Tibial artery (tissue), 4 donors: ENCODE measurements at places on chromosomes 5 and 9.

GRCh38 chr9:93491593-93492232 lies 38.3 kb upstream of the FAM120AOS start:
- DNase-seq = no peak

DNA sequence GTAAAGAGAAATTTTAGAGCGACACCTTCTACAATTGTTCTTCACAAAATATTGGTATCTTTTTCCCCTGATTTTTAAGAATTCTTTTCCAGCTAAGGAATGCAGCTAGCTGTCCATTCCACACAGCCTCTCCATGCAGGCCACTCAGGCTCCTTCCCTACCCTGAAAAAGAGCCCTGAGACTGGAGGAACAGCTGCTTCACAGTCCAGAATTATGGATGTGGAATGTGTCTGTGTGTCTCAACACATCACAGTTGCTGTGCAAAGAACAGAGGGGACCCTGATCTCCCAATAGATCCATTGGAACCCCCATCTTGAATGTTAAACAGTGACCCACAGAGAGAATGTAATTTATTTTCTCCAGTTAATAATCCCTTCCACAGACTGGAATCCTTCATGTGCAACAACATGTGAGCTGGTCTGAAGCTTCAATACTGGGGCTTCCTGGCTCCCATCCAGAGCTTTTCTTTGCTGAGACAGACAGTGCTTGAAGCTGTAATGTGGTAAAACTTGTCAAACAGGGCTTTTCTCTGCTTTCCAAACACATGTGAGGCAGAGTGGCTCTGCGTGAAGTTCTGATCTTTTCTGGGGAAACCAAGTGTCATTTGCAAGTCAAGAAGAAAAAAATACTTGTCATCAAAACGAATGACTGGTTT lies 53.3 kb upstream of the SMC5 start:
- DNase-seq = no peak

- DNase-seq = no peak
These were observed 535.8 kb downstream of the CYLC2 start for GRCh38 chr9:103530934-103531333.

DNA sequence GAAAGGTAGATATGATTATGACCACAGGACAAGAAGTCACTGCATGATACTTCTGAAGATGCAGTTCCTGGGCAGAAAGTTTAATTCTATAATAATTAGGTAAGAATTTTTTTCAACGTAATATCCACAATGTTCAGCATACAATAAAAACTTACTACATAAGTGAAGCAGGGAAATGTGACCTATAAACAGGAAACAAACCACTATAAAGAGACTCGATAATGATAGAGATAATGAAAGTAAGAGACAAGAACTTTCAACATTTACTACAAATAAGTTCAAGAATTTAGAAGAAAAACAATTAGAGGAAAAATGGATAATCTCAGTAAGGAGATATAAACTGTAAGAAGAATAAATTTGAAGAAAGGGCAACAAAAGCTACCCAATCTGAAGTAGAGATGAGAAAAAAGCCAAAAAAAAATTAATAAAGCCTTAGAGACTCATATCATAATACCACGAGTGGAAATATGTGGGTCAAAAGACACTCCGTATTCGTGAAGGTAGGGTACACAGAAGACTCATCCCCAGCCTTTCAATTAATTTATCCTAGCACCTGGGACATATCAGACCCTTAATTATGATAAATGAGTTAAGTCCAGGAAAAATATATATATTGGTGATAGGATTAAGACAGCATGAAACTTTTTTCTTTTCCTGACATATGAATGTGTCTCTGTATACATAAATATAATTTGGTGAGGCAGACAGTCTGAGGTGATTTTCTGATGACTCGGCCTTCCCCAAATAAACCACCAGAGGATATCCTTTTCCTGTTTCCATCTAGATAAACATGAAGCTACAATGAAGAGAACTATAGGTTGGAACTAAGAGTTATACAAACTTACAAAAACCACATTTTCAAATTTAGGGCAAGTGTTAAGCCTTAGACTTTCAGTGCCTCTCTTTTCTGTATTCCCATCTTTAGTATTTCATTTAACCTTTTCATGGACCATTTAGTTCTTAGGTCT lies 120.4 kb downstream of the RAPGEF6 start:
- no peak for DNase-seq

- DNase-seq = no peak
These were observed 27.8 kb downstream of the GSN start for GRCh38 chr9:121295662-121296191.

DNA sequence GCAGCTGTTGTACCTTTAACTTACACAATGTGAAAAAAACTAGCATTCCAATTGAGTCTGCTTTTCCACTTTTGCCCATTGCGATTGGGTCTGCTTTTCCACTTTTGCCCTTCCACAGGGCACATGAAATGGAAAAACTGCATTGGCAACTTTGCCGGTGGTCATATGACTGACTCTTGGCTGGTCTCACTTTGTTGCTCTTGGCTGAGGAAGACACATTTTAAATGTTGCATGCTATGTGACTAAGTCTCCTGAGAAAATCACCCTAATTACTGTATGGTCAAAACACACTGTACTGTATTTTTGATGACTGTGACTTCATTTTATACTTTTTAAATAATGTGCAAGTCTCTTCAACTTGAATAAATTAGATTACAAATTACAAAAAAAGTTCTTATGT lies 1.6 kb upstream of the OXCT1 start:
- peak; percentile 85 for DNase-seq

GRCh38 chr5:94731471-94731870 lies 113.0 kb downstream of the SLF1 start:
- no peak for DNase-seq

DNA sequence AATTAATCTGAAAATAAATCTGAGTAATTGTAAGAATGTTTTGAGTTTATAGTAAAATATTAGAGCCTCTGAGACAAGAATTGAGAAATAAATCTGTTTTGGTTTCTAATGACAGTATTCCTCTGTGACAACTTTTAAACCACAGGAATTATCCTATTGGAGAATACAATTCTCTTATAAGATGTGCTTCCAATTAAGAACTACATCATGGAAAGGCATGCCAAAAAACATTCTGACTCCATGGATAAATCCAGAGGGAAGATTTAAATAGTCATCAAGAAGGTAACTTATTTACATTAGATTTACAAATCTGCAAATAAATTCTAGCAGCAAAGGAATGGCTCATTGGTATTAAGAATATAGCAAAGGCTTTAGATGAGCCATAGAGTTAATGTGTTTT lies 178.3 kb upstream of the ACOT12 start:
- DNase-seq = no peak

- no peak for DNase-seq
These were observed 22.1 kb upstream of the ROR2 start for GRCh38 chr9:91972076-91972626.

GRCh38 chr5:173441053-173441628 lies 112.9 kb upstream of the STC2 start:
- DNase-seq = no peak

GRCh38 chr5:149024943-149025342 lies 37.9 kb downstream of the SH3TC2 start:
- DNase-seq = no peak

DNA sequence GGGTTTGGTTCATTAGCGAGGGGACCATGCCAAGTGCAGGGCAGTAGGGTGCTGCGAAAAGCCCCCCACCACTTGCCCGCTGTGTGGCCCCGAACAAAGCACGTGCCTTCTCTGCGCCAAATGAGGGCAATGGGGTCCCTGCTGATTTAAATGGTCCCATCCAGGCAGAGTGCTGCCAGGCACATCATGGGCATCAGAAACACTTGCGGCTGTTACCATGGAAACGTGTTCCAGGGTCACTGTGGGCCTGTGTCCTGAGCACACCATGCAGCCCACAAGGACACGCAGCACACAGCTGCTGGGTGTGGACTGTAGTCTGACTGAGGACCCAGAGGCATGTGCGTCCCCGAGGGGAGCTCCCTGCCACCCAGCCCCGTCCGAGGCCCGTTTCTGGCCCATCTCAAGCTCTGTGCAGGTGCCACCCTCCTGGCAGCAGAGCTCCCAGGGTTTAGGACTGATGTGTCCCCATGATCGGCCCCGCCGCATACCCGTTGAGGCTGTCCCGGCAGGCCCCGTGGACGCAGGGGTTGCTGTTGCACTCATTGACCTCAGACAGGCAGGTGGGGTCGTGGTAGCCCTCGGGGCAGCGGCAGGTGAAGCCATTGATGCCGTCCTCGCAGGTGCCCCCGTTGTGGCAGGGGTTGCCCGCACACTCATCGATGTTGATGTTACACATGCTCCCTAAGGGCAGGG lies 31.3 kb upstream of the SEC16A start:
- DNase-seq = no peak

DNA sequence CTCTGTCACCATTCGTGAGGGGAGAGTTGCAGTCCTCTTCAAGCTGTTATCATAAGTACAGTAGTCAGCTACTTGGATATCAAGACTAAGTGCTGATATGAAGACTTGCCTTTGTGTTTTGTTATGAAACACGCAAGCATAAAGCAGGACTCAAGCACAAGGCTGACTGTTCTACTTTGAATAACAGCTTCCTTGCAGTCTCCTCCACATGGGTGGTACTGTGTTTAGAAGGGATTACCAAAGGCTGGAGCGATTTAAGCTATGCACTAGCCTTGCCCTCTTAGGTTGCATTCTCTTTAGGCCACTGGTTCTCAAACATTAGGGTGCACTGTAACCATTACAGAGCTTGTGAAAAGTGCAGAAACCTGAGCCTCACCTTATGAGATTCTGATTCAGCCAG lies 41.4 kb downstream of the SLC25A51 start:
- no peak for DNase-seq

- DNase-seq = no peak
These were observed 1196.7 kb downstream of the EFNA5 start for GRCh38 chr5:106474066-106474465.

DNA sequence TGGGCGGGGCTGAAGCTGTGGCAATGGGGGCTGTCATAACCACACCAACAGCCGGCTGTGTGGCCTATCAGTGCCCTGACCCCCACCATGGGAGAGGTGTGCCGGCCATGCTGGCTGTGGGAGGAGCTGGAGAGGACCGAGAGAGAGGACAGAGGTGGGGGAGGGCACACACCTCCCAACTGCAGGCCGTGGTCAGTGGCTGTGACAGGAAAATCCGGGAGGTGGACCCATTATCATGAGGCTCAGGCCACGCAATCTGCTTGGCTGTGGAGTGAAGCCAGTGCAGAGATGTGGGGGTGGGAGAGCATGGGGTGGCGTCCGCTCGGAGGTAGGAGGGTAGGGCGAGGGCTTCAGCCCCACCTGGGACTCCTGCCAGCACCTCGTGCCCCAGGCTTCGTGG lies 136.1 kb downstream of the RXRA start:
- DNase-seq = no peak

DNA sequence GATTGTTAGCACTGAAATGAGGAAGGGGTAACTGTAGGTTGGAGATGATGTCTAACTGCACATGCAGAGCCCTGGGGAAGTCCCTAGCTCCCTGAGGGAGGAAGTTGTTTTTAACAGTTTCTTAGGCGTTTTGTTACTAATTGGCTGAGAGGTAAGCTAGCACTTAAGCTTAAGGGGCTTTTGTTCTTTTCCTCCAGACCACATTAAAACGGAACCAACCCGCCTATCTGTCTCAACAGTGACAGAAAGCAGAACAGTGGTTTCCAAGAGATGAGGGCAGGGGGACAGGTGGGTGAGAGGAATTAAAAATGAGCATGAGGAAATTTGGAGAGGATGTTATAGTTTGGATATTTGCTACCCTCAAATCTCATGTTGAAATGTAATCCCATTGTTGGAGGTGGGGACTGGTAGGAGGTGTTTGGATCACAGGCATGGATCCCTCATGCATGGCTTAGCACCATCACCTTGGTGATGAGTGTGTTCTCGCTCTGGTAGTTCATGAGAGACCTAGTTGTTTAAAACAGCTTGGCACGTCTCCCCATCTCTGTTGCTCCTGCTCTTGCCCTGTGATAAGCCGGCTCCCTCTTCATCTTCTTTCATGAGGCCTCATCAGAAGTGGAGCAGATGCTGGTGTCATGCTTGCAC lies 38.9 kb downstream of the LYRM7 start:
- DNase-seq = no peak
